Right atrium auricular region (tissue), 2 donors: ENCODE measurements at places on chromosomes 13 and 19. TPM values are rescaled to one million over a fixed set of nuclear protein-coding genes. Genes with fewer than 3 reads are reported as not detected.

DNA sequence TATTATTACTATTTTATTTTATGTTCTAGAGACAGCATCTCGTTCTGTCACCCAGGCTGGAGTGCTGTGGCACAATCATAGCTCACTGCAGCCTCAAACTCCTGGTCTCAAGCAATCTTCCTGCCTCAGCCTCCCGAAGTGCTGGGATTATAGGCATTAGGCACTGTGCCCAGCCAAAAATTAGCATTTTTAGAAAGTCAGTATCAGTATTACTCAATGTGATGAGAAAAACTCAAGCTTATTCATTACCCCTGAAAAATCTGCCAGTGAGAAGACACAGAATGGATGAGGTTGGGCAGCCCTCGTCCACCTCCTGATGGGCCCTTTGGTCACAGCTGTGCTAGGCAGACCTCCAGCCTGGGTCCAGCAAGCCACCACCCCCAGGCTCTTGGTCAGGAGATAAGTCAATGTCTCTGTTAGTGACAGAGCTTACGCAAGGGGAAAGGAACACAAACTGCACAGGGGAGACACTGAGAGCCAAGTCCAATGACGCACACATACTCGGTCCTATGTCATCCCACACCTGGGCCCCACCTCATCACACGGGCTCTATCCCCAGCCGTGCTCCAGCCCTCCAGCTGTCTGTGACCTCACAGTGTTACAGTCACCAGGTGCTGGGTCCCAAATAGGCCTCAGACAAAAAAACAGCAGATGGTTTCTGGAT lies 19.8 kb downstream of the PEPD start:
- no peak for DNase-seq

DNA sequence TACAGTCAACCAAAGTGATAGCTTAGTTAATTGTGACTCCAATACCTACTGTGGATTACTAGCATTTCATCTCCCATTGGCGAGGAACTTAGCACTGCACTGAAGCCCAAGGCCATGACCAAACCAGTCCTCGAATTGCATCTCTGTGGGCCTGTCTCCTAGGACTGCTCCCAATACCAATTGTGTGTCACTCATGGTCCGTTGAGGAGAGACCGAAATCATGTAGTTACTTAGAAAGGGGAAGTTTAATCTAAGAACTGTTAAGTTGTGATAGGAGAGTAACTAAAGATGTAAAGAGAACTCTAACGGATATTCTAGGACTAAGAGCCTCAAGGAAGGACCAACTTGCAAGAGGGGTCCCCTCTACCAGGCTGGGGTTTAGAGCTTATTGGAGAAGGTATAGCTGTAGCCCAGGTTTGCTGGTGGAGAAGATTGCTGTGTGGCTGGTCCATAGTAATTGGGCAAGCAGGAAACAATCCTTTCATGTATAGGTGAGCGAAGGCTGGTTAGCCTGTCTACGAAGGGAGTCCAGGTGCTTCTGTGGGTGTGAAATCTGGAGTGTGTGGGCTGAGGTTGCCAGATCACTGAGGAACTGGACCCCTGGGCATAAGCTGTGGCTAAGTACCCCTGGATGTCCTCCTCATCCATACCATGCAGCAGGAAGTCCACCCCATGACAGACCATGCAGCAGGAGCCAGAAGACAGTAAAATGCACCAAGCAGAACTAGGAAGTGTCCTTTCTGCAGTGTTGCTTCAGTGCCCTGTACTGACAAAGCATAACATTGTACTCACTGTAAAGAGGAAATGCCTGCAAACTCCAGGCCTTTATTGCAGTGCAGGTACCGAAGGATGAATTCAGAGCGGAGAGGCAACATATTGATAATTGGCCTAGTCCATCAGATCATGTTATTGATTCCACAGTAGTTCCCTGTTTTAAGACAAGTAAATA lies 30.8 kb downstream of the DNAJC3 start:
- no peak for DNase-seq

DNA sequence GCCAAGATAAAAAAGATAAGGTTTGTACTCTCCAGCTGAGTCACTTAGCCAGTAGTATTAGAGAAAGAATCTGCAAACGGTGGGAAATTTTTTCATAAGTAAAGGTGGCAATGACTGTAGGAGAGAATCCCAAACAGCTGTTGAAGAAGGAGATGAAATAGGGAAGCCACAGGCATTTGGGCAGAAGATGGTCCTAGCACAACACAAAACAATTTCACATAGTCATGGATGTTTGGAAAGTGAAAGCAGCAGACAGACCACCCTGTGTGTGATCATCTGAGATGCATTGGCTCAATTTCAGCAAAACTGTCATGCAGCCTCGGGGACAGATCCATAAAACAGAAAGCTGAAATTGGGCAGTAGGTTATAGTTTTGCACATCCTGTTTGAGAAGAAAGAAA lies 2832.4 kb downstream of the PCDH9 start:
- no peak for DNase-seq

- no peak for DNase-seq
Measured at GRCh38 chr19:16134510-16134909, 9.0 kb upstream of the HSH2D start.

DNA sequence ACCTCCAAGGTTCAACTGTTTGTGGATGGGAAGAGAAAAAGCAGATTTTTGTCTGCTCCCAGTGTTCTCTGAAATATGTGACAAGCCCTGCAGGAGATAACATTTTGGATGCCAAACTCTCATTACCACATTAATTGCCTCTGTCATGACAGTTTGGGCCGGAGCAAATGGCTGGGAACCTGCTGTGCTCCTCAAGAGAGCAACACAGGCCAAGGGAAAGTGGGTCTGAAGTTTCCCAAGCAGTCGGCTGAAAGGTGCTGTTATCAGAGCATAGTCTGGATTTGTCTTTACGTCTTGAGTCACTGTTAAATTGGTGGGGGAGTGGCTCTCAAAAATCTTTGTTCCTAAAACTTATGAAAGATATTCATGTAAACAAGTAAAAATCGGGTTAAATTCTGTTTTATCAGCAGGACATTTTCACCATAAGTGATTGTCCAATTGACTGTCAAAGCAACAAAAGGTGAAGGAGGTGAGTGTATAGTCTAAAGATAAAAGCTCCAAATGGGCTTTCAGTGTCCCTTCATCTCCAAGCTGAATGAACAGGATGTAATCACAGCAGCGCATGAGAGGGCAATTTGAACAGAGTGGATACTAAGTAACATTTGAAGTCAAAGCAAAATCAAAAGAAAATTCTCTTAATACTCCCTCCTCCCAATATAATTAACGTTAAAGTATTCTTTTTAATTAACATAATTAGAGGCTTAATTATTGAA lies 844.8 kb downstream of the PCDH17 start:
- DNase-seq: no peak

The ZNF726 gene
- total RNA-seq: not detected

DNA sequence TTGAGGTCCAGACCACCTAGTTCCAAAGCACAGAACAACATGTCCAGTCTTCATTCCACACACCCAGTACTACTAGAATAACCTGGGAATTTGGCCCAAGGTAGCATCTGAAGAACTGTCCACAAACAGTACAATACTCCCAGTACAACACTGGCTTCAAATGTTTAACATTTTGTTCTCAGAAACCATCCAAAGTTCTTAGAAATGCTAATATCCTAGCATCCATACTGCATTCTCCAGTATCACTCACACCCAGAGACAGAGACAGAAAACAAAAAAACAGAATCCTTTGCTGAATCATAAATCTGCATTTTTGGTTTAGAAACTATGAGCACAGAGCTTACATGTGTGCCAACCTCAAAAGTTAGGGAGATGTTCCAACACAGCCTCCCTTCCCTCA lies 490.8 kb downstream of the FOXO1 start:
- no peak for DNase-seq

GRCh38 chr13:110436276-110436675 lies 125.2 kb downstream of the RAB20 start:
- no peak for DNase-seq

GRCh38 chr13:24081387-24081786 lies 79.1 kb upstream of the SPATA13 start:
- no peak for DNase-seq

DNA sequence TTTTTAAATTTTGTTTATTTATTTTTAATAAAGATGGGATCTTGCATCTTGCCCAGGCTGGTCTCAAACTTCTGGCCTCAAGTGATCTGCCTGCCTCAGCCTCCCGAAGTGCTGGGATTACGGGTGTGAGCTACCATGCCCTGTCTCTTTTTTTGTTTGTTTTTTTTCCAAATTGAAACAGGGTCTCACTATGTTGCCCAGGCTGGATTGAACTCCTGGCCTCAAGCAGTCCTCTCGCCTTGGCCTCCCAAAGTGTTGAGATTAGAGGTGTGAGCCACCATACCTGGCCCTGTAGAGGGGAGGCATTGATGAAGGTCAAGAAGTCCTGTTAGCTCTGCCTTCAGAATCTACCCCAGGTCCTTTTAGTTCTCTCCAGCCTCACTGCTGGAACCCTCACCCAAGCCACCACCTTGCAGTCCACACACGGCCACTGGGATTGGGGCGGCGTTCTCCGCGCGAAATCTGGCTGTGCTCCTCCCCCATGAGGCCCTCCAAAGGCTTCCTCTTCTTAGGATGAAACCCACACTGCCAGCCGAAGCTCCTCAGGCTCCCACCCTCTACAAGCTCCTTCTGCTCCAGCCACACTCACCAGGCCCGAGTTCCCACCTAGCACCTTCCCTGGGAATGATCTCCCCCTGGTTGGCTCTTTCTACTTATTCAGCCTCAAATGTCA lies 34.9 kb downstream of the ACTN4 start:
- DNase-seq: no peak

The FGF22 gene
- 0.37 TPM for total RNA-seq

DNA sequence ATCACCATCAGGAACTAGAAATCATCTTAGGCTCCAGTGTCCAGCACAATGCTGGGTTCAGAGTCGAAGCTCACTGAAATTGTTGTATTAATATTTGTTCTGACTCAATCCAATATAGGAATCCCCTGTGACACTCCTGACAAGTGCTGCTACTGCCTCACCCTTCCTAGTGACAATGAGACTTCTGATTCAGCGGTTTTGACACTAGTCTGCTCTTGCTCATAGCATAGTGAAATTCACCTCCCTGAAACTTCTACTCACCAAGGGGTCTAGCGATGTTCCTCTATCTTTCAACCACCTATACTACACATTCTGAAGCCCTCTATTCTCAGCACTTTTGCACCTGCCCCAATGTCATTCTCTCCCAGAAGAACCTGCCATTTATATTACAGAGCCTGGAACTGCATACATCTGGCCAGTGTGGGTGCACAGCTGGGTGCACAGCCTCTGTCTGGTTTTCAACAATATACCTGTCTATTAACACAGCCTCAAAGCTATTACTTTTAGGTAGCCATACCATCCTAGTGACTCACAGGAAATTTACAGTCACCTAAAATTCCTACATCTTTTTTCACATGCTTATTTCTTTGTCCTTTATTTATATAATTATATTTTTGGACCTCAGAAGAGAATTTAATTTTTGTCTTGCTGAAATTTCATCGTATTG lies 88.3 kb downstream of the DOCK9 start:
- DNase-seq: no peak

GRCh38 chr13:80668452-80668851 lies 327.5 kb upstream of the SPRY2 start:
- DNase-seq: no peak

- DNase-seq: no peak
Measured at GRCh38 chr19:47358936-47359335, 9.8 kb downstream of the DHX34 start.

DNA sequence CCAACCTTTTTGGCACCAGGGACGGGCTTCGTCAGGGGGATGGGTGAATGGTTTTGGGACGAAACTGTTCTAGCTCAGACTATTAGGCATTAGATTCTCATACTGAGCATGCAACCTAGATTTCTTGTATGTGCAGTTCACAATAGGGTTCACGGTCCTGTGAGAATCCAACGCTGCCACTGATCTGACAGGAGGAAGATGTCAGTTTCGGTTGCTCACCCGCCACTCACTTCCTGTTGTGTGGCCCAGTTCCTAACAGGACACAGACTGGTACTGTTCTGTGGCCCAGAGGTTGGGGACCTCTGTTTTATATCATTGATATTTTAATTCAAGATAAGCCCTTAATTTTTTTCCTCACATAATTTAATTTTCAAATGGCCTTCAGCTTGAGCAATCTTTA lies 26.7 kb upstream of the TDRD3 start:
- DNase-seq: no peak

GRCh38 chr13:20566468-20566897 lies 474 bp upstream of the IFT88 start:
- DNase-seq: peak; percentile 66
